Mucosa of gallbladder (tissue), 1 donor: ENCODE measurements at places on chromosomes 11 and 22. TPM values are rescaled to one million over a fixed set of nuclear protein-coding genes. Genes with fewer than 3 reads are reported as not detected.

Gene SORL1
- total RNA-seq: 71.3 TPM

Gene CDCA5
- total RNA-seq: 2.1 TPM

Gene DAGLA
- total RNA-seq: 10.6 TPM

Gene THRSP
- not detected for total RNA-seq

Gene GPR83
- total RNA-seq: 0.09 TPM

Gene LRRC56
- total RNA-seq: 9.4 TPM

Gene LRRN4CL
- 4.3 TPM for total RNA-seq

Gene UPK3A
- 0.40 TPM for total RNA-seq

Gene SLC35E4
- total RNA-seq: 4.6 TPM

Gene KIAA1671
- 85.5 TPM for total RNA-seq

Gene PICALM
- 205 TPM for total RNA-seq

Gene LRP5
- total RNA-seq: 154 TPM

Gene SLC22A12
- not detected for total RNA-seq

Gene KDM4E
- not detected for total RNA-seq

Gene PGA4
- total RNA-seq: not detected

Gene PRG3
- not detected for total RNA-seq

Gene ESAM
- total RNA-seq: 22.0 TPM

Gene NCAPH2
- total RNA-seq: 35.2 TPM

Gene YPEL1
- 10.0 TPM for total RNA-seq

Gene LARGE1
- 65.6 TPM for total RNA-seq

Gene MRPL21
- 41.4 TPM for total RNA-seq

Gene SERPING1
- total RNA-seq: 614 TPM

Gene CRACR2B
- 40.5 TPM for total RNA-seq

Gene ZW10
- total RNA-seq: 10.3 TPM

Gene CD3D
- total RNA-seq: 12.4 TPM

Gene MMP8
- total RNA-seq: not detected

Gene BCO2
- total RNA-seq: 27.2 TPM

Gene RASL10A
- 1.7 TPM for total RNA-seq

Gene MS4A6E
- total RNA-seq: not detected

Gene P2RX6
- total RNA-seq: 2.4 TPM

Gene DRD2
- total RNA-seq: 0.32 TPM

Gene VSIG2
- 24.3 TPM for total RNA-seq

Gene KDELR3
- 22.8 TPM for total RNA-seq
